ENCODE measurements at places on chromosomes 16 and 17.

DNA sequence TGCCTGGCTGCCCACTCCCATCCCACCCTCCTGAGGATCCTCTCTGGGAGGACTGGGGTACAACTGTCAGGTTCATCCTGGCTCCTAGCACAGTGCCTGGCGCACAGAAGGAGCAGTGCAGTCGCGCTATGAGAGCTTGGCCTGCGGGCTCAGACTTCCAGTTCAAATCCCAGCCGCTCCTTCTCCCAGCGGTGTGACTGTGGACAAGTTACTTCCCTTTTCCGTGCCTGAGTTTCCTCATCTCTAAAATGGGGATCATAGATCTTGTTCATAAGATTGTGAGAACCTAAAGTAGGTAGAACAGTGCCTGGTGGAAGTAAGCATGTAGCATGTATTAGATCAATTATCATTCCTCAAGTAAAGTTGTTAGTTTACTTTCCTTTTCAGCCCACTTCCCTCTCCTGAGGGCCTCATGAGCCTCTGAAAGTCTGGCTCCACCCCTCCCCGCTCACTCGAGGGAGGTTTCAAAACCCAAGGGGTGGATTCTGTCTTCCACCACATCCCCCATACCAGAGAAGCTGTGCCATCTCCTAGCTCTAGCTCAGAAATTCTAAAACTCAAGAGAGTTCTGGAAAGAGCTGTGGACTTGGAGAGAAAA is 19.9 kb upstream of the COL1A1 start:
- DNase-seq, result no peak

- DNase-seq, result no peak
Observed at GRCh38 chr17:68750208-68750562, 149.0 kb upstream of the FAM20A start.

DNA sequence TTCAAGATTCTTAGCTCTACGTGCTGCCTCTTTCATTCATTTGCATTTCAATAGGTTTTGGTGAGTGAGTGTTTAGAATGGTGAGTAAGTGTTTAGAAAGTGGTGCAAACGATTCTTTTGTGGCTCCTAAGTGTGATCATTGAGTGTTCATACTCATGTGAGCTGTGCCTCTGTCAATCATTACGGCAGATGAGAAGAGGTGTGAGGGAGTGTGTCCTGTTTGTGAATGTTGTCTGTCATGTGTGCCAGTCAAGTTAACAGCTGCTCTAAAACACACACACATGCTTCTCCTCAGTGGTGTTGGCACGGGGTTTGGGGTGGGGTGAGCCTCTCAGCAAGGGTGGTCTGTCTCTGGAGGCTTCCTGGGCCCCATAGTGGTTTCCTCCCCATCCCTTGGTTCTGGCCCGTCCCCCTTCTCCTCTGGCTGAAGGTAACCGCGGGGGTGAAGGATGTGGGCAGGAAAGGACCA is 11.4 kb downstream of the MYL4 start:
- DNase-seq, result no peak

- no peak for DNase-seq
Observed at GRCh38 chr17:80881306-80881705, 110.3 kb upstream of the CHMP6 start.

- no peak for DNase-seq
Observed at GRCh38 chr17:54736573-54736972, 164.1 kb upstream of the TOM1L1 start.

DNA sequence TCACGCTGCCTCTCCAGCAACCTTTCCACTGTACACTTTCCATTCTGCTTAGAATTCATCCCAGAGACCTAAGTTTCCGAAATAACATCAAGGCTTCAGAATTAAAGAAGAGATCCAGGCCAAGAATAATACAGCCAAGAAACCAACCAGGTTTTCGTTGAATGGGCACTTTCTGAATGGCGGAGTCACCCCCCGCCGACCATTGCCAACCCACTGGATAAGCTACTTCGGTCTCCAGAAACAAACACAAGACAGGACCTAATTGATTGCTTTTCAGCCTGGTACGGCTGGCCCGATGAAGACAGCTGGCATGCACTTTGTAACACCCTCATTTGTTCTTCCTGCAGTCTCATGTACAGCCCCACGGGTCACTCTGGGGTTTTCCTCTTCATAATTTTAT is 308.1 kb upstream of the ZFHX3 start:
- DNase-seq, result no peak

GRCh38 chr16:30805056-30805369 is 18.0 kb upstream of the ZNF629 start:
- DNase-seq, result no peak

- DNase-seq, result no peak
Observed at GRCh38 chr17:74206332-74206818, 2.9 kb downstream of the RPL38 start.

DNA sequence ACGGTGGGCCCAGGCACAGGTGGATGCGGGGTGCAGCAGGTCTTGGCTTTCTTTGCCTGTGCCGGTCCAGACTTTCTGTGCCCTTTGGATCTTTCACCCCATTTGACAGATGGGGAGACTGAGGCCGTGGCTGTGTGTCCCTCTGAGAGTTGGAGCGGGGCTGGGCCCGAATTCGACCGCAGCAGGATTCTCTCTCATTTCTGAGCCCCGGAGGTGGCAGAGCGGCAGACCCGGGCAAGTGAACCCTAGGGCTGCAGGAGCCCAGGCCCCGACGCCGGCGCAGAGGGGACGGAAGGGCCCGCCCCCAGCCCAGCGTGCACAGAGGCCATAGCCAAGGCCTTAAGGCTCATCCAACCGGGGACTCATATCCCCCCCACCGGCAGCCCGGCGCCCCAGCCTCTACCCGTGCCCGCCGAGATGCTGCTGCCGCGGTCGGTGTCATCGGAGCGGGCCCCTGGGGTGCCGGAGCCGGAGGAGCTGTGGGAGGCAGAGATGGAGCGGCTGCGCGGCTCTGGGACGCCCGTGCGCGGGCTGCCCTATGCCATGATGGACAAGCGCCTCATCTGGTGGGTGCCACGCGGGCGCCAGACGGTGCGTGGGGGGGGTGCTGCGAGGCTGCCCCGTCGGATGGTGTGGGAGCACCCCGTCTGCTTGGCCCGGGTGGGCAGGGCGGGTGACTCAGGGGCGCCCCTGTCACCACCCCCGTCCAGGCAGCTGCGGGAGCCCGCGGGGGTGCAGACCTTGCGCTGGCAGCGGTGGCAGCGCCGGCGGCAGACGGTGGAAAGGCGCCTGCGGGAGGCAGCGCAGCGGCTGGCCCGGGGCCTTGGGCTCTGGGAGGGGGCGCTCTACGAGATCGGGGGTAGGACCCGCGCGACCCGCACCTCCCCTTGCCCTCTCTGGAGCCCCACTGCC is 857 bp downstream of the TMC8 start:
- DNase-seq, result peak; percentile 44

- DNase-seq, result peak; percentile 96
Observed at GRCh38 chr17:74379495-74380085, 12.3 kb downstream of the GPR142 start.

- DNase-seq, result no peak
Observed at GRCh38 chr17:21215935-21216334, 2.0 kb upstream of the TMEM11 start.

- DNase-seq, result peak; percentile 18
Observed at GRCh38 chr16:85991856-85992255, 92.9 kb downstream of the IRF8 start.

DNA sequence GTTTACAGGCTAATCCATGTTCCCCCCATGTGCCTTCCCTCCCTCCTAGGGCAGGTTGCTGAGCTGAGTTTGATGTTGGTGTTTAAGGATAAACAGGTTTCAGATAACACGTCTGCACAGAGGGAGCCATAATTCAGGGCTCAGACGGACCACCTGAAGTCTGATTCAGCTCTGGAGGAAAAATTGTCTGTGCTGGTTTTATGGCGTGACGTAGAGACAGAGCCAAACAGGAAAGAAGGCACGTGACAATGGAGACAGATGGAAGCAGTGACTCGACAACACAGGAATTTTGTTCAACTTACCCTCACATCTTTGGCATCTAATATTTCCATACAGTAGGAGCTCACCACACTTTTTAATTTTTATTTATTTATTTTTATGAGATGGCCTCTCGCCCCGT is 10.7 kb upstream of the USP10 start:
- DNase-seq, result no peak

DNA sequence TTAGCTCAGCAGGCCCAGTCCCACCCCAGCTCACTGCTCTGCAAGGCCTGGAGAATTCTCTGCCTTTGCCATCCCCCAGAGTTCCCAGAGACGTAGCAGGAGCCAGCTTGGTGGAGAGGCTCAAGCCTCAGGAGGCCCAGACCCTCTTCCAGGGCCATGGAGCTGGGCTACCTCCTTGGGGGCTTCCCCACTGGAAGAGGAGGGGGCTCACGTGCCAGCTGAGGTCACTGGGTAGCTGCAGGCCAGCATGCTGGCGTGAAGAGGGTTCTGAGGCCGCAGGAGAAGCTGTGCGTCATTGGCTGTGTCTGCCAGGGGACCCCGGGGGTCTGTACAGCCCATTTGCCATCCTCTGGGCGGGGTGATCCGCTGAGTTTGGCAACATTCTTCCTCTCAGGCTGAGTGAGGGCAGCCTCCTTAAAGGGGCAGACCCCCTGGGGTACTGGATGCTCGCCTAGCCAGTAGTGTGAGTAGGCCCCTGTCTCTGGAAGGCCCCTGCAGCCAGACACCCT is 131.6 kb downstream of the RAB11FIP4 start:
- DNase-seq, result no peak

DNA sequence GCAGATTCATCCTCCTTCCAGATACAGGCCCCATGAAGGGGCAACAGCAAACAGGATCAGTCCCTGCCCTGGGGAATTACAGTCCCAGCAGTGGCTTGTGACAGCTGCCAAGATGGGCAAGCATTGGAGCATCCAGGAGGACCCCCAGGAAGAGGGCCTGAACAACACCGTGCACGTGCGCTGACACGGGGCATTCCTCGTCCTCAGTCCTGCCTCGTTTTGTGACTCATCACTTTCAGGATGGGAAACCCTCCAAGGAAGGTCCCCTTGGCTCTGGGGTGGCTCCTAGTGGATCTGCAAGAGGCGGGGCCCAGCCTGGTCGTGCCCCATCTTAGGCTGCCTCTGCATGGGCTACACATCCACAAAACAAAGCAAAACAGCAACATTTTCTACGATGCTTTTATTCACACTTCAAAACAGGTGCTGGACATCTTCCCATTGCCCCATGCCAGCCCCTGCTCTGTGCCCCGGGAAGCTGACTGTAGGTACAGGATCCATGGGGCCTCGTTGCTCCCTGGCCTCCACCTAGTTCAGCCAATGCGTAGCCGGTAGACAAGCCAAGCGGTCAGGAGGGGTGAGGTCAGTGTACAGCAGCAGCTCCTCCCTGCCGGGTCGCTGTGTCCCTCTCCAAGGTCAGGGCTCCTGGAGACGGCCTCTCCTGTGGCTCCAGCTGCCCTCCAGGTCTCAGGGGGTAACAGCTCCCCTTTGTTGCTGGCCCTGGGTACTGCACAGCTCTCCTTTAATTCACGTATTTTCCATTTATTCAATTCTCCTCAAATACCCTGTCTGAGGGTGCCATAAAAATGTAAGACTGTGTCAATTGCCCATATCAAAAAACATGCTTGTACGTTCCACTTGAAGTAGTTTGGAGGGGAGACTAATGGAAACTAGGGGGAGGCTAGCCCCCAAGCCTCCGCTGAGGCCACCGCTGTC is 32.2 kb downstream of the ACTG1 start:
- no peak for DNase-seq

DNA sequence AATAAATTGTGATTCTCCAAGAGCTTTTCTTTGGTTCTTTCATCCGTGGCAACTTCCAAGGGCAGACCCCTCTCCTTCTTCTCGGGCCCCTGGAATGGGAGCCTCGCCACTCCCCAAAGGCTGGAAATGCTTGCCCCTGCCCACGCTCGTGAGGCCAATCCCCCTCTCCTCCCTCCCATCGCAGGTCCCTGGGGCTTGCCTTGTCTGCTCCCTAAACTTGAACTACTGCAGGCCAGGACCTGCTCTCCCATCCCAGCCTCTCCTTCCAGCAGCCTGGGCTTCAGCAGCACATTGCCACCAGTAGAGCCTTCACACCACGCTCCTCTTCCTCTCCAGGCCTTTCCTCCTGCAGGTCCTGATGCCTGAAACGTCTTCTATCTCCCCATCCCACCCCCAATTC is 11.1 kb downstream of the PITPNM3 start:
- no peak for DNase-seq

DNA sequence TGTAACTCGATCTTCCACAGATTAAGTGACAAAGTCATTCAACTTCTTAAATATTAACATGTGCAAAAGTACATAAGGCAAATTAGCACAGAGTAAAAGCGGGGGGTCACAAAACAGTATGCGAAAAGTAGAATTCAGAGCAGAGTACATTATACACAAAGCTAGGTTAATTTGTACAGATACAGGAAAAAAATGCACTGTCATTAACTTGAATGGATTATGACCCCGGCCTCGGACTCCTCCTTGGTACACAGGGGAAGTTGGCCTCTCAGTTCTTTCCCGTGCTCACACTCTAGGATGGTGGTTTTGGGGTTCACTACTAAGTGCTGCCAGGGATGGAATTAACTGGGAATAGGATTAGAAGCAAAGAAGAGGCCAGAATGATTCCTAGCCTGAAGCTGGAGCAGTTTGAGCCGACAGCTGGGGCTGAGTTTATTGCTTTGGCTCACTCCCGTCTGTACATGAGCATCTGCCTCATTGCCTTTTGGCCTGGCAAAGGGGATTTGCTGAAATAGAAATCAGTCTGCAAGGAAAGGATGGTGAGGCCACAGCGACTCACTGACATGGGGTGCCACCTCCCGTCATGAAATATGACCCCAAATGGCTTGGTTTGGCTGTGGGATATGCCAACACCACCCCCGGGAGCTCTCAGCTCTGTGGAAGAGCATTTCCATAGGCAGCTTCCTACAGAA is 23.6 kb downstream of the NTN1 start:
- DNase-seq, result no peak

DNA sequence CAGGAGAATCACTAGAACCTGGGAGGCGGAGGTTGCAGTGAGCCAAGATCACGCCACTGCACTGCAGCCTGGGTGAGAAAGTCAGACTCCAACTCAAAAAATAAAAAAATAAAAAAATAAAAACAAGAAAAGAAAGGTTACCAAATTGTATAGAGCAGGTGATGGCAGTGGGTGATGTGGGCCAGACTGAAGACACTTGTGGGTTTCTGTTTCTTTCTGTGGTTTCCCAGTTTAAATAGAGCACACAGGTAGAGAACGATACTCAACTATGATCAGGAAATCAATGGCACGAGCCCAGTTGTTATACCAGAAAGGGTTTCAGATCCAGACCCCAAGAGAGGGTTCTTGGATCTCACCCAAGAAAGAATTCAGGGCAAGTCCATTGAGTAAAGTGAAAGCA is 32.6 kb downstream of the NUBP1 start:
- no peak for DNase-seq

- DNase-seq, result no peak
Observed at GRCh38 chr17:10268005-10268404, 69.6 kb upstream of the GAS7 start.

Data from Peyer's patch (tissue), 4 donors.